ENCODE measurements at places on chromosomes 16 and 17.

GRCh38 chr17:27446569-27447301 lies 9.5 kb upstream of the KSR1 start:
- no peak for DNase-seq

GRCh38 chr16:9438991-9439390 lies 347.5 kb downstream of the HAPSTR1 start:
- no peak for DNase-seq

- DNase-seq = no peak
These were observed 15.8 kb downstream of the TSPOAP1 start for GRCh38 chr17:58312829-58313228.

DNA sequence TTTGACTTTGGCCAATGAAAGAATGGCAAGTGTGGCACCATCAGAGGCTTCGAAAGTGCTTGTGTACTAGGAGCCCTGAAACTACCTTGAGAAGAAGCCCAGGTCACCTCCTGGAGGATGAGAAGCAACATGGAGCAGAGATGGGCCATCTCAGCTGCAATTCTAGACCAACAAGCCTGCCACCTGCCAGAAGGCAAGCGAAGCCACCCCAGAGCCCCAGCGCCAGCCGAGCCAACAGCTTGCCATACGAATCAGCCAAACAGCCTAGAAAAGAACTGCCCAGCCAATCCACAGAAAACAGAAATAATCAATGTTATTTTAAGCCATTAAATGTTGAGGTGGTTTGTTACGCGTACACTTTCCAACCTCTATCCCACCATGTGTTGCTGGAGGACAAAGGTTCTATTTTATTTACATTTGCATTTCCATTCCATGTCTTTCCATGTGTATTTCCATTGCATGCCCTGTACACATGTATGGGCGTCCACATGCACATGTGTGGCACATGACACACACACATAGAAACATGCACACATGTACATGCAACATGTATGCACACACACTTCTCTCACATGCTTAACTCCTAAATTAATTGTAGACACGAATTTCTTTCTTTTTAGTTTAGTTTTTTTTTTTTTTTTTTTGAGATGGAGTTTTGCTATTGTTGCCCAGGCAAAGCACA lies 144.3 kb upstream of the TNRC6C start:
- DNase-seq = no peak
